ENCODE measurements at places on chromosomes 1 and 21. TPM values are rescaled to one million over a fixed set of nuclear protein-coding genes. Genes with fewer than 3 reads are reported as not detected.

The CLEC20A gene
- polyA plus RNA-seq = not detected

The NPHS2 gene
- not detected for polyA plus RNA-seq

The TMEM50B gene
- 18.2 TPM for polyA plus RNA-seq

The FAM3B gene
- 0.18 TPM for polyA plus RNA-seq

The FCRL4 gene
- not detected for polyA plus RNA-seq

Data from forelimb muscle (tissue), 1 donor.